NCI-H526 (cell line): ENCODE measurements at places on chromosomes 5 and 9.
A peak's percentile ranks its signal among the peaks of the same experiment; 100 is the strongest.

DNA sequence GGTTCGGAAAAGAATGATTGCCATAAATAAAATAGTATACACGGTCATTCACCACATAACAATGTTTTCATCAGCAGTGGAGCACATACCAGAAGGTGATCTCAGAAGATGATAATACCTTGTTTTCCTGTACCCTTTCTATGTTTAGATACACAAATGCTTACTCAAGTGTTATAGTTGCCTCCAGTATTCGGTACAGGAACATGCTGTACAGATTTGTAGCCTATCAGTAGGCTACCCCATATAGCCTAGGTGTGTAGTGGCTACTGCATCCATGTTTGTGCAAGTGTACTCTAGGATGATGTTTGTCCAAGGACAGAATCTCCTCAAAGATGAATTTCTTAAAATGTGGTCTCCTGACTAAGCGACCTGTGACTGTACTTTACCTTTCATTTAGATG is 59.2 kb downstream of the ICE1 start:
- no peak for DNase-seq

GRCh38 chr5:142716963-142717362 is 31.1 kb upstream of the FGF1 start:
- peak; percentile 76 for DNase-seq

DNA sequence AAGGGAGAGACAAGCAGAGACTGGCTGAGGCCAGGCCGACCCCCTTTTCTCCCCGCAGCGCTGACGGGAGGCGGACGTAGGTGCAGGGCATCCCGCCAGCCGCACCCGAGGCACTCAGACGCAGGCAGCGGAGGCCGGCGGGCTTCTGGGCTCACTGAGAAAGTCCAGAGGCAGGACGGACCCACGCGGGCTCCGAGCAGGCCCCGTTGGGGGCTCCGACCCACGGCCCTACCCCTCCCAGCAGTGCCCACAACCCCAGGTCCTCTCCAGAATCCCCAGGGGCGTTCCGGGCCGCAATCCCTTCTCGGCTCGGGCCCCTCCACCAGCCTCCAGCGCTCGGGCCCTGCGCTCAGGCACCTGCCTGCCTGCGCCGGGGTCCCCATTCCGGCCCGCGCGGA is 543 bp downstream of the MTMR12 start:
- DNase-seq, result peak; percentile 71

- DNase-seq, result peak; percentile 29
Measured at GRCh38 chr5:126368239-126368812, 54.9 kb upstream of the GRAMD2B start.

GRCh38 chr9:137722481-137722880 is 103.7 kb downstream of the EHMT1 start:
- DNase-seq, result no peak

DNA sequence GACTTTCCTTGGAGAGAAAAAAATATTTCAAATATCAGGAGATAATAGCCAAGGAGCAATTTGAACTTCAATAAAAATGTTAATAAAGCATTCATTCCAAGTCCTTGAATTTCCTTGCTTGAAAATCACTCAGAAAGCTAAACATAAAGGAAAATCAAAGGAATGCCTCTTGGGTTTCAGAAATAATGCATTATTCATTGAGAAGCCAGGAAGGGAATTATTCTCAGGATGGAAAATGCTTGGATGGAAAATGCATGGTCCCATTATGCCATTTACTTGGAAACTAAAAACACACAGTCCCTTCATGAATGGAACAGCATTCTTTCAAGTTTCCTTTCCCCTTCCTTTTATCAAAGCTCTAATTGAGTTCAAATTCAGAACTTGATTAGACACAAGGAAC is 160.9 kb downstream of the LPAR1 start:
- DNase-seq, result no peak

- DNase-seq, result no peak
Measured at GRCh38 chr5:91072881-91073280, 310.2 kb downstream of the ARRDC3 start.

GRCh38 chr5:20476016-20476415 is 488.0 kb upstream of the CDH18 start:
- no peak for DNase-seq

- no peak for DNase-seq
Measured at GRCh38 chr9:122609804-122610203, 4.7 kb upstream of the OR1Q1 start.

GRCh38 chr9:112552229-112553056 is 65.8 kb downstream of the KIAA1958 start:
- no peak for DNase-seq

GRCh38 chr9:134536101-134536900 is 105.3 kb upstream of the COL5A1 start:
- DNase-seq, result no peak

GRCh38 chr5:79694183-79694582 is 4.5 kb downstream of the CMYA5 start:
- DNase-seq, result no peak

GRCh38 chr5:129051283-129051682 is 43.3 kb upstream of the ISOC1 start:
- DNase-seq, result peak; percentile 22
